Effector memory CD8-positive, alpha-beta T cell (primary cell): ENCODE measurements at places on chromosomes 7 and 10.

DNA sequence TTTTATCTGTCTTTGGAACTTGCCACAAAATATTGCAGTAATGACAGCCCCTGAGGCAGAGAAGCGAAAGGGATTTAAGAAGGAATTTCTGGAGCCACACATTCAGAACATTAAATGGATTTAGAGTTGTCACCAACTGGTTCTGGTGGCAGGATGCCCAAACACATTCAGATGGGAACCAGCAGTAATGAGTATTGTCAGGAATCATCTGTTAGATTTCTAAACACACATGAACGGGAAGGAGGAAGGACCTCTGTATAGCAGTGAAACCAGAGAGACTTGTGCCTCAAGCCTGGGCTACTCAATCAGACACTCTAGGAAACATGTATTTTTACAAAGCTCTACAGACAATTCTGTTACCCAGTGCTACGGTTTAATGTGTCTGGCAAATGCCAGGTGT, 103.8 kb upstream of the CCNY start:
- no peaks in the 10 kb centered on the region for H3K27me3 ChIP-seq
- no peak for DNase-seq
- no peak overlapping the region for H3K4me3 ChIP-seq
- no peak overlapping the region for H3K27ac ChIP-seq
- H3K36me3 ChIP-seq: no peaks in the 10 kb centered on the region

GRCh38 chr7:68813551-68814080, 784.7 kb upstream of the AUTS2 start:
- H3K4me1 ChIP-seq: no peaks in the 10 kb centered on the region
- H3K27ac ChIP-seq: no peak overlapping the region
- no peak for DNase-seq

DNA sequence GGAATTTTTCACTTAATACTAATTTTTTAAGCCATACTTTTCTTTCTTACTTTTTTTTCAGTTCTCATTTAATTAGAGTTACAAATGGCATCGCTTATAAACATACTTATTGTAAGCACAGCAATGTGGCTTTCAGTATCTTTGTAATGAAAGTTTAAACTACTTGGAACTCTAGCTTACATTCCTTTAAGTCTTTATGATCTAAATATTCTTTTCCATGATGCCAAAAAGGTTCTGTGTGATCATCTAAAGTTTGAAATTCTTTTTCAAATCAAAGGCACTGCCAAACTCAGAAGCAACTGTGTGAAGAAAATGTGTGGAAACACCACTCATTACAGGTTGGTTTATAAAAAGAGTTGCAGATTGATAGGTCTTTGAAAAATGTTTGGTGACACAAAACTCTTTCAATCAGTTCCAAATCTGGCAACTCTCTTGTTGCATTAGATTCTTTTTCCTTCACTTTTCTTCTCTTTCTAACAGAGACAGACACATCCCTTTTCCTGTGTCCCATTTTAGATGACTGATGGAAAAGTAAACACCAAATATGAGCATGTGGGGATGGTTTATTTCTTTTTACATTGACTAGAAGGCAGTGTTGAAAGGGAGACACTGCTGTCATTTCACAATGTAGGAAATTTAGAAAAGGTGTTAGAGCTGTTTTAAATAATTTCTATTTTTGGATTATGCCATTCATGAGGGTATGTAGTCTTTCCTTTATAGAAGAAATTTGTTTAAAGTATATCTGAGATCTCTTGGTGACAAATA, 392.3 kb downstream of the SUGCT start:
- no peak overlapping the region for H3K4me3 ChIP-seq
- no peak overlapping the region for H3K27ac ChIP-seq
- no peaks in the 10 kb centered on the region for H3K36me3 ChIP-seq
- H3K27me3 ChIP-seq: no peaks in the 10 kb centered on the region
- no peaks in the 10 kb centered on the region for H3K4me1 ChIP-seq
- no peak for DNase-seq

GRCh38 chr7:143205560-143206293, 16.1 kb upstream of the TAS2R40 start:
- peak overlapping the region; percentile 29 for H3K4me3 ChIP-seq
- H3K27me3 ChIP-seq: peaks cover 18% of the 10 kb centered on the region
- H3K27ac ChIP-seq: no peak overlapping the region
- peaks cover 9% of the 10 kb centered on the region for H3K4me1 ChIP-seq
- no peak for DNase-seq
- H3K36me3 ChIP-seq: no peaks in the 10 kb centered on the region

- H3K27me3 ChIP-seq: no peaks in the 10 kb centered on the region
- no peaks in the 10 kb centered on the region for H3K4me1 ChIP-seq
- no peak for DNase-seq
- H3K36me3 ChIP-seq: no peaks in the 10 kb centered on the region
- H3K4me3 ChIP-seq: no peak overlapping the region
Measured at GRCh38 chr7:13880789-13881188, 108.7 kb downstream of the ETV1 start.

DNA sequence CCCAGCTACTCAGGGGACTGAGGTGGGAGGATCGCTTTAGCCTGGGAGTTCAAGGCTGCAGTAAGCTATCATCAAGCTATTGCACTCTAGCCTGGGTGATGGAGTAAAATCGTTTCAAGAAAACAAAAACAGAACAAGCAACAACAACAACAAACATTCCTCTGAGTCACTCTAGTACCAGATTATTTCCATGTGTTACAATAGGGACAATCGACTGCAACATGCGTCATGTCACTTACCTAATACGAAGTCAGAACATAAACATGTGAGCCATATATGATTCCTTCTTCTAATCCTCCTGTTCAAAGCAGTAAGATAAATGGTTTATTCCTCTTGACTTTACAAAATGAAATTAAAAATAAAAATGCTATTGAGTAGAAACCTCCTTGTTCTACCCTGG, 57.3 kb downstream of the ZNF438 start:
- no peak for DNase-seq
- no peak overlapping the region for H3K4me3 ChIP-seq
- no peaks in the 10 kb centered on the region for H3K27me3 ChIP-seq
- H3K4me1 ChIP-seq: no peaks in the 10 kb centered on the region
- peak overlapping the region; percentile 49 for H3K27ac ChIP-seq
- peaks cover 2% of the 10 kb centered on the region for H3K36me3 ChIP-seq

- H3K27me3 ChIP-seq: peaks cover 23% of the 10 kb centered on the region
- peaks cover 5% of the 10 kb centered on the region for H3K4me1 ChIP-seq
- H3K27ac ChIP-seq: no peak overlapping the region
- H3K36me3 ChIP-seq: no peaks in the 10 kb centered on the region
- no peak overlapping the region for H3K4me3 ChIP-seq
- DNase-seq: no peak
Measured at GRCh38 chr7:101598986-101599771, 29.9 kb downstream of the MYL10 start.

DNA sequence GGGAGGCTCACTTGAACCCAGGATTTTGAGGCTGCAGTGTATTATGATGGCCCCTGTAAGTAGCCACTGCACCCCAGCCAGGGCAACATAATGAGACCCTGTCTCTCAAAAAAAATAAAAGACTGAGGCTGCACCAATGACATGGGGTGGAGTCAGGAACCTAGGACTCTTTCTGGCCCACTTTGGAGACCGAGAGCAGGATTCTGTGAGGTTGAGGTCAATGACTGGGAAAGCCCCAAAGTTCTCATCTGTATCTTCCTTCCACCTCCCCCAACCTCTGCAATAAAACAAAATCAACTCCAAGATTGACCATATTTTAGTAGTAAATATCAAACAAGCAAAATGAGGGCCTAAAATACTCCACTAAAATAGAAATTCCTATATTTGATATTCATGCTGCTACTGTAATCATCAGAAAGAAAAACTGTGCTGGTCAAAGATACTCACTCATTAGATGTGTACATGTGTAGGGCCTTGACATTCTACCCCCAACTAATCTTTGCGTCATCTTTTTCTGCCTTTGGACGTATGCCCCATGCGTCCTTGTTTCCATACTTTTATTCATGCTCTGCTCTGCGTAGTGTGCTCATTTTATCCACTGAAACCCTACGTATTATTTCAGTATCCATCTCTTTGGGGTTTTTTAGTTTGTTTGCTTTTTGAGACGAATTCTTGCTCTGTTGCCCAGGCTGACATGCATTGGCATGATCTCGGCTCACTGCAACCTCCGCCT, 23.8 kb downstream of the WBP1L start:
- peaks cover 22% of the 10 kb centered on the region for H3K36me3 ChIP-seq
- H3K4me1 ChIP-seq: peaks cover 30% of the 10 kb centered on the region
- H3K27me3 ChIP-seq: no peaks in the 10 kb centered on the region
- H3K4me3 ChIP-seq: no peak overlapping the region

- no peak overlapping the region for H3K27ac ChIP-seq
- DNase-seq: no peak
- no peak overlapping the region for H3K4me3 ChIP-seq
- no peaks in the 10 kb centered on the region for H3K4me1 ChIP-seq
- H3K27me3 ChIP-seq: peaks cover 11% of the 10 kb centered on the region
Measured at GRCh38 chr7:151389096-151389767, 20.6 kb downstream of the WDR86 start.

- H3K4me1 ChIP-seq: no peaks in the 10 kb centered on the region
- no peak overlapping the region for H3K27ac ChIP-seq
- no peaks in the 10 kb centered on the region for H3K36me3 ChIP-seq
- no peak for DNase-seq
- H3K4me3 ChIP-seq: no peak overlapping the region
- peaks cover 12% of the 10 kb centered on the region for H3K27me3 ChIP-seq
Measured at GRCh38 chr7:156224833-156225225, 412.6 kb upstream of the SHH start.

GRCh38 chr7:102285540-102286236, 980 bp upstream of the SH2B2 start:
- H3K27ac ChIP-seq: peak overlapping the region; percentile 76
- peak overlapping the region; percentile 74 for H3K4me3 ChIP-seq
- peaks cover 7% of the 10 kb centered on the region for H3K36me3 ChIP-seq
- no peaks in the 10 kb centered on the region for H3K27me3 ChIP-seq

DNA sequence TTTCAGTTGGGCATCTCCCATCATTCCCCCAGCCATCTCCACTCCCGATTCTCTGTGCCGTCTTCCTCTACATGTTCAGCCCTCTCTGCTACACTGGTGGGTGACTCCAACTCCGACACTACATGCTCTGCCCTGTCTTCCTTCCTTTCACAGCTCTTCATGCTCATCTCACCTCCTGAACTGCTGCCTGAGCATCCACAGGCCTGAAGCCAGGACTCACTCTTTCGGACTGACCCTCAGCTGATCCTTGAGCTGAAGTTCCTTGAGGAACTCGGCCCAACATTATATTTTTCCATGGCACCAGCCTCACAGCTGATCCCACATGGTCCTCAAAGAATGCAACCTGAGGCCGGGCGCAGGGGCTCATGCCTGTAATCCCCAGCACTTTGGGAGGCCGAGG, 538.4 kb downstream of the PTPRN2 start:
- H3K36me3 ChIP-seq: no peaks in the 10 kb centered on the region
- H3K27ac ChIP-seq: no peak overlapping the region
- DNase-seq: no peak
- no peaks in the 10 kb centered on the region for H3K27me3 ChIP-seq
- H3K4me1 ChIP-seq: no peaks in the 10 kb centered on the region

DNA sequence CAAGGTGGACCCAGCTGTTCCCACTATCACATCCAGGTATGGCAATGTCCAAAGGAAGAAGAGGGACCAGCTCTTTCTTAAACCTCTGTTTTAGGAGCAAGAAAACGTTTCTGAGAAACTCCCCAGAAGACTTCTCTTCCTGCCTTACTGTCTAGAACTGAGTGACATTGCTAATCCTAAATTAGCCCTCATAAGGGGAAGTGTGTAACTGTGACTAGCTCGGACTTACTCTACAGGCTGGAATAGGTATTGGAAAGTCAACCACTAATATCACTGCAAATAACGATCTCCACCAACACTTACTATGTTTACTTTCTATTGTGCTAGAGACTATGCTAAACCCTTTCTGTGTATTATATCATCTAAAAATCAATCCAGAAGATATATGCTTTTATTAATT, 49.9 kb upstream of the RELN start:
- no peaks in the 10 kb centered on the region for H3K36me3 ChIP-seq
- no peak overlapping the region for H3K27ac ChIP-seq
- peaks cover 20% of the 10 kb centered on the region for H3K27me3 ChIP-seq
- H3K4me1 ChIP-seq: no peaks in the 10 kb centered on the region
- DNase-seq: no peak

DNA sequence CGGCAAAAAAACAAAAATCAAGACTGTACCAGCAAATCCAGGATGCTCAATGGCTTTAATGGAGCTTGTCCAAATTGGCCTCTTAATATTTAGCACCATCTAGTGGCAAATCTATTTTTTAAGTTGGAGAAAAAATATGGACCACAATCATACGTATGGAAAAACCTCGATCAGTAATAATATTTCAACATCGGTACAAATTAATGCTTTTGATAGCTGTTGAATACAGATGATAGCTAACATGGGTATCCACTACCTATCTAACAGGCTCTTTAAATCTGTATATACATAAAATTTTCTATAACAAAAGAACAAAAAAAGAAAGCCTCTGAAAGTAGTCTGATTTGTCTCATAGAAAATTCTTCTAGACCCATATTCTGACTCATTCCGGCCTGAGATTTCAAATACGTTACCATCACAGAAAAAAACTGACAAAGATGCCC, 29.2 kb downstream of the COA1 start:
- no peak for DNase-seq
- peak overlapping the region; percentile 70 for H3K4me3 ChIP-seq
- H3K27me3 ChIP-seq: no peaks in the 10 kb centered on the region
- peaks cover 17% of the 10 kb centered on the region for H3K4me1 ChIP-seq
- H3K36me3 ChIP-seq: peaks cover 4% of the 10 kb centered on the region

DNA sequence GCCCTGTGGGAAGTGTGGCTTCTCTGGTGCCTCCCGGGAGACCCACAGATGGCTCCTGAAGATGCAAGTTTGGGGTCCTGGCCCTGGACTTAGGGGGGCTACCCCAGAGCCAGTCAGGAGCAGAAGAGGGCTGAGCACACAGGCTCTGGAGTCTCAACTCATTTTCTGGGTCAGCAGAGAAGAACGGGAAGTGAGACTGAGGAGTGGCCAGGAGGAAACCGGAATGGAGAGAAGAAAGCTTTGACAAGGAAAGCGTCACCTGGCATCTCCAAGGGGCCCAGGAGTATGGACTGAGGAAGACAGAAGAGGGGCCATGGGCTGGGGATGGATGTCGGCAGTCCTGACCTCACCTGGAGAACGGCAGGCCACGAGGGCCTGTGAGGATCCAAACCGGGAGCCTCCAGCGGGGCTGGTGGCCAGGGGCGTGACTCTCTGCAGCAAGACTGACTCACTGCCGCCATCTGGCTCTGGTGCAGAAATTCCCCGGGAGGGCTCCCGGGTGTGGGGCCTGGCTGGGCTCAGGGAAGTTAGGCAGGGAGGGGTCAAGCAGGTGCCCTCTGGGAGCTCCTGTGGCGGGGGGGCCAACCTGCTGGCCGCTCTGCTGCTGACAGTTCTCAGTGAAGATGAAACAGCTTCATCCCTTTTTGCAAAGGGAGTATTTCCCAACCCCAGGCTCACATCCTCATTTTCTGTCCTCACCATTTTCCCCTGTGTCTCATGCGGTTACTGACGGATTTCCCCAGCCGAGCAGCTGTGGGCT, 23.6 kb downstream of the DAGLB start:
- H3K27me3 ChIP-seq: no peaks in the 10 kb centered on the region
- no peak overlapping the region for H3K4me3 ChIP-seq
- DNase-seq: no peak
- no peak overlapping the region for H3K27ac ChIP-seq

- peak overlapping the region; percentile 98 for H3K4me3 ChIP-seq
- peaks cover 17% of the 10 kb centered on the region for H3K36me3 ChIP-seq
- peak overlapping the region; percentile 94 for H3K27ac ChIP-seq
- H3K27me3 ChIP-seq: no peaks in the 10 kb centered on the region
- peaks cover 29% of the 10 kb centered on the region for H3K4me1 ChIP-seq
Measured at GRCh38 chr7:17300012-17300411, 1.6 kb downstream of the AHR start.
